Natural killer cell (primary cell): ENCODE measurements at places on chromosomes 12 and 14.
A peak's percentile ranks its signal among the peaks of the same experiment; 100 is the strongest.

DNA sequence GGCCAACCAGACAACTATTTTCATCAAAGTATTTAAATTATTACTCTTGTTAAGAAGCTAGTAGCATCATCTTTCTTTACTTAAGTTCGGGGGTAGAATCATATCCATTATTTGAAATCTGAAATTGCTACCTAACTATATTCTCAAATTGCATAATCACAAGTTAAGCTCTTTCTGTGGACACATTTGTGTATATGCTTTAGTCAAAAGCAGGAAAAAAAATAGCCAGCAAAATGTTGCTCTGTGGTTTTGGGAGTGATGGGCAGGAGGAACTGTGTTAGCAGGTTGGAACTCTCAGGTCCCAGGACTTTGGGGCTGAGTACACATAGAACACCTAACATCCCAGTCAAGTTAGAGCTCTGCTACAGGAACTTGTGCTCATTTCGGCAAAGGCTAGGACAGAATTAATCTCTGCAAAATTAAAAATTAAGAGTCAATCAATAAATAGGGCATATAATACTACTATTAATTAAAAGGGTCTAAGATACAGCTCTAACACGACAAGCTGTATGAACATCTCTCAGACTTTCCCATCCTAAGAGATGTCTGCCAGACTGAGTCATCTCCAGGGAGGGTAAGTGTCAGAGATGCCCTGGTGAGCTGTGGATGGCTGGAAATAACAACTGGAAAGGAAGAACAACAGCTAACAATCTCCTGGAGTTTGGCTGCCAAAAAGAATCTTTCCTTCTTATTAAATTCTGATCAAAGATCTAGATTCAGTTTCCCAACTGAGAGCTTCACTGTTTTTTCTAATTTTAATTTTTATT, 203.5 kb upstream of the GZMB start:
- no peak for DNase-seq

DNA sequence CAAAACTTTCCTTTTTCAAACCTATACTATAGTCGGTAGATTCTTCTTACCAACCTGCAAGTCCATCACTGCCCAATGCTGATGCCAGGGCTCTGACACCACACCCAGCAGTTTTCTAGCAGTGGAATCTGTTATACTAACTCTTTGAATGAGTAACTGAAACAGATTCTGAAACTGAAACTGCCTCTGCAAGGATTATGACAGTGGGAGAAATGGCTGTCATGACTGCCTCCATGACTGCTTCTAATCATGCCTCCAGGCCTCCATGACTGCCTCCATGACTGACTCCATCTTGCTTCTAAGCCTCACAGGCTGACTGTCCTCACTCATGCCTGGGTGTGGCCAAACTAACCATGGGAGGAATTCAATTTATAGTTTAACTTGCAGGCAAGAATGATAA, 29.4 kb upstream of the OXA1L start:
- DNase-seq = no peak

DNA sequence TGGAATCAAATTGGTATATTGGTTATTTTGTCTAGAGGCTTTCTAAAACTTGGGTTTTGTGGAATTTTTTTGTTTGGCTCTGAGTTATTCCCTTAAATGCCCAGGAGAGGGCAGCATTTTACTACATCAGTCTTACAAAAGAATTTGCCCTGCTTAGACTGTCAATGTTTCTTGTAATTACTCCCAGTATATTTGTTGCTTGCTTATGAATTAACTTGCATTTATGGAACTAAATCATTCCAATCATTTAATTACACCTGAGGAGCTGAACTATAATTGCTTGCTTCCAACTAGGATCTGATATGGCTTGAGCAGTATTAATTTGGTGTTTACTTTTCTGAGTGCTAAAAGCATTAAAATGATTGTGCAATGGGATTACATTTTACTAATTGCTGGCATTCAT, 48.7 kb downstream of the MIPOL1 start:
- peak; percentile 41 for DNase-seq

DNA sequence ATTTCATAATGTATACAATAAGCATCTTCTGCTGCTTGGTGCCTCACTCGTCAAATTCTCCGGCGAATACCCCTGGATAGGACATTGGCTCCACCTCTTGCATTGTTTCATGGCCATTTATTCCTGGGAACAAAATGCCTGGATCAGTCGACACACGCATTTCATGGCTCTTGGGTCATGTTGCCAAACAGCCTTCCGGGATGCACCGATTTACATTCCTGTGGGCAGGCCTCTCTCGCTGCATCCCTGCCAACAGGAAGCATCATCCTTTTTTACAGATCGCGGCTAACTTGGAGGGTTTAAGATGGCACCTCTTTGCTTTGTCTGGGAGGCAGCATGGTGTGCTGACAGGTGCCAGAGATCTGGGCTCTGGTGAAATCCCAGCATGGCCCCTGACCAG, 32.7 kb upstream of the RIMBP2 start:
- no peak for DNase-seq

GRCh38 chr12:95395696-95396095, 78.3 kb upstream of the METAP2 start:
- DNase-seq = no peak
